ENCODE measurements at places on chromosomes 5 and 9.

- DNase-seq = no peak
Measured at GRCh38 chr9:89723469-89724100, 118.8 kb downstream of the GADD45G start.

GRCh38 chr5:104412649-104413240 is 850.2 kb upstream of the NUDT12 start:
- no peak for DNase-seq

DNA sequence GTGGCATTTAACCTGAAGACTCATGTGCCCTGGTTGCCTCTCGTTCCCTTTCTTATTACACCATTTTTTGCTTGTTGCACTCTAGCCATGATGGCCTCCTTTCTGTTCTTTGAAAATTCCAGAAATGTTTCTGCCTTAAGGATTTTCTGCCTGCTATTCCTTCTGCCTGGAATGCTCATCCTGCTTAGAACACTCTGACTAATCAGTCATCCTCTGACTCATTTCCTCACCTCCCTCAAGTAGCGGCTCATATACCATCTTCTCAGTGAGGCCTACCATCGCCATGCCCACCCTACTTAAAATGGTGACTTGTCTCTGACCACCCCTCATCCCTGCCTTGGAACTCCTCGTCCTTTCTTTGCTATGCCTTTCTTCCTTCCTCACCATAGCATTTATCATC is 68.8 kb downstream of the KIF4B start:
- no peak for DNase-seq

DNA sequence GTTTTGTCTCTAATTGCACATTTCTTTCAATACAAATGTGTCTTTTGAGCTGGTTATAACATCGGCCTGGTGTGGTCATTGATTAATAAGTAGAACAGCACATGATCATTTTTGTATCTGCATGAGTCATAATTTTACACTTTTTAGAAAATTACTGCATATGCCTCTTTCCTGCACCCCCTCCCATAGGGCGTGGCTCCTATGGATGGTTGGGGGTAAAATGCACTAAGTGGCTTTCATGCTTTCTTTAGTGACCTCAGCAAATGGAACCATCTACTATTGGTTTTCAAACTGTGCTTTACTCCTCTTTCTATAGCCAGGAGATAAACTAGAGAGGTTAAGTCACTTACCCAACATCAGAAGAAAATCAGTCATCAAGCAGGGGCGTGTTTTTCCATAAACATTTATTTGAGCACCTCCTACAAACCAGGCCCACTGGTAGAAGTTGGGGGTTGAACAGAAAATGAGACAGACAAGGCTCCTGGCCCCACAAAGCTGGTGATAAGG is 3.8 kb downstream of the ANXA6 start:
- no peak for DNase-seq

- no peak for DNase-seq
Measured at GRCh38 chr9:6907772-6908381, 150.1 kb downstream of the KDM4C start.

- no peak for DNase-seq
Measured at GRCh38 chr5:116626272-116626723, 51.7 kb upstream of the SEMA6A start.

DNA sequence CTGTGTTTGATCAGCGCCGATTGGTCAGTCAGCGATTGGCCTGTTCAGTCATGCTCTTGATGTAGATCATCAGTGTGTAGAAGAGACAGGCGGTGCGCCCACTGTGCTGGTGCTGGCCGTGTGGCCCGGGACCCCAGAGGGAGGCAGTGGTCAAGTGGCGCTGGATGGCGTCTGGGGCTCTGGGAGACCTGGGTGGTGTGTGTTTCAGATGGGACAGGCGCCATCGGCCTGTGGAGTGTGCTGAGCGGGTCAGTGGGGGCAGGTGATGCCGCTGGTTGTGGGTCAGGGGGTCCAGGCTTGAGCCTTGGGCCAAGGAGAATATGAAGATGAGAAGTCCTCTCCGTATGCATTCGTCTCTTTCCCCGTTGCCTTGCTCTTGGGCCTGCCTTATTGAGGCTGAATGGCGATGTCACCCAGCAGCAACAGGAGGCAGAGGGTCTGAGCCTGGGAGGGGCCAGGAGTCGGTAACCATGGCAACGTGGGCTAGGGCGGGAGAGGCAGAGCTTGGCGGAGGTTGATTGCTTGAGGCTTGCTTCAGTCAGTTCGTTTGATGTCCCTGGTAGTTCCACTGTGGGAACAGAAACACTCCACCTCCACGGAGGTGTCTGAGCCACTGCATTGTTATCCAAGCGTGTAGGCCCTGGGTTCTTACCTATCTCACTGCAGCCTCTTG is 117.8 kb upstream of the CACNA1B start:
- DNase-seq = no peak

Measured in cortex of kidney (tissue), 1 donor.